ENCODE measurements at places on chromosomes 3 and 15. TPM values are rescaled to one million over a fixed set of nuclear protein-coding genes. Genes with fewer than 3 reads are reported as not detected.

The IGSF11 gene
- total RNA-seq, result 3.5 TPM

The ALPK3 gene
- 7.2 TPM for total RNA-seq

The TMEM212 gene
- total RNA-seq, result not detected

The C3orf85 gene
- total RNA-seq, result not detected

The CLRN1 gene
- not detected for total RNA-seq

The UPK1B gene
- 141 TPM for total RNA-seq

The TBC1D2B gene
- total RNA-seq, result 55.0 TPM

The CYP1A2 gene
- not detected for total RNA-seq

The TIMP4 gene
- 1.3 TPM for total RNA-seq

The EFCC1 gene
- total RNA-seq, result 5.7 TPM

The DPPA2 gene
- not detected for total RNA-seq

The ITIH3 gene
- total RNA-seq, result 1.4 TPM

The SLC30A4 gene
- 26.9 TPM for total RNA-seq

The JAGN1 gene
- total RNA-seq, result 12.2 TPM

The PCOLCE2 gene
- total RNA-seq, result 58.4 TPM

The SMCO1 gene
- not detected for total RNA-seq

The ACAP2 gene
- total RNA-seq, result 151 TPM

The MEIS2 gene
- 163 TPM for total RNA-seq

The PLA2G4D gene
- not detected for total RNA-seq

The MCF2L2 gene
- total RNA-seq, result 3.6 TPM

The ERICH6 gene
- total RNA-seq, result 0.21 TPM

The FGD5 gene
- total RNA-seq, result 25.7 TPM

The SI gene
- not detected for total RNA-seq

The MFGE8 gene
- total RNA-seq, result 47.4 TPM

The ST3GAL6 gene
- 16.7 TPM for total RNA-seq

The EMC7 gene
- total RNA-seq, result 26.2 TPM

The STAC gene
- total RNA-seq, result 8.9 TPM

The PRSS50 gene
- total RNA-seq, result 0.26 TPM

The COL6A5 gene
- 6.1 TPM for total RNA-seq

The MEGF11 gene
- 0.11 TPM for total RNA-seq

The GOLGA8S gene
- total RNA-seq, result 0.21 TPM

The MON1A gene
- 5.1 TPM for total RNA-seq

The MED12L gene
- total RNA-seq, result 3.1 TPM

The DPPA4 gene
- total RNA-seq, result 0.16 TPM

The MUC13 gene
- not detected for total RNA-seq

The PAK6 gene
- 2.0 TPM for total RNA-seq

The C3orf49 gene
- not detected for total RNA-seq

The PLA1A gene
- 0.42 TPM for total RNA-seq

The CHST14 gene
- total RNA-seq, result 11.8 TPM

The EXD1 gene
- not detected for total RNA-seq

The HCN4 gene
- total RNA-seq, result not detected

The FBN1 gene
- total RNA-seq, result 698 TPM

The AHSG gene
- 0.26 TPM for total RNA-seq
